Stimulated activated naive CD4-positive, alpha-beta T cell treated with Interleukin-2 at 50 U/mL for 16 hours (primary cell): ENCODE measurements at places on chromosomes 2 and 18.

DNA sequence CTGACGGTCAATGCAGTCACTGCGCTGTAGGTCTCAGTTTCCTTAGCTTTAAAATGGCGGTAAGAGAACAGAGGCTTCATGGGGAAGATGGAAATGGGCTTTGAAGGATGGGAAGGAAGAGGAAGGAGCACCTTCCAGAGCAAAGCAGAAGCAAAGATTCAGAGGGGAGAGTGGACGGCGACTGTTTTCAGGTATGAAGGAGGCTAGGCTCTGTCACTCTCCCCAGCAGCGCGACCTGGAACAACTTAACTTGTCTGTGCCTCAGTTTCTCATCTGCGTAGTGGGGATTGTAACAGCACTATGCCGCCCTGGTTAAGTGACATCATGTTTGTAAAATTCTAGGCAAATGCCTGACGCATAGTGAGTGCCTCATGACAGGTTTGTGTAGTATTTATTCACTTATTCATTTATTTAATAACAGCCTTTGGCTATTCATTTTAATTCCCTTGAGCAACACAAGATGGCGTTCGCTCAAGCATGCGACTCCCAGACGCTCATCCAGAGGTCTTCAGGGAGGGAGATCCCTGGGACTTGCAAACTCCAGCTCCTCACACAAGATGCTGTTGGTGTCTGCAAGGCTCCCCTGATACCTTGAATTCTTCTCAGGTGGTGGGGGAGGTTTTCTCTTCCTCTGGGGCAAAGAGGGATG, 336.3 kb downstream of the DYSF start:
- no peak for DNase-seq

DNA sequence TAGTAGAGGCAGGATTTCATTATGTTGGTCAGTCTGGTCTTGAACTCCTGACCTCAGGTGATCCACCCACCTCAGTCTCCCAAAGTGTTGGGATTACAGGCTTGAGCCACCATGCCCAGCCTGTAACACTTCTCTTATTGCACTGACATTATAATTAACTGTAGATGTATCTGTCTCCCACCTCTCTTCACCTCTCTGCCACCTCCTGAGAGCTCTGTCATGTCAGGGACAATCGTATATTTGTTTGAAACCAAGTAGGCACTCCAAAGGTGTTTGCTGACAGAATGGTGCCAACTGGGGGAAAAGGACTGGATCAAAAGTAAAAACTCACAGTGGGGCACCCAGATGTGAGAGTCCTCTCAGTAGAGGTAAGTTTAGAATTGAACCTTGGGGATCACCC, 17.3 kb upstream of the ME2 start:
- no peak for DNase-seq

DNA sequence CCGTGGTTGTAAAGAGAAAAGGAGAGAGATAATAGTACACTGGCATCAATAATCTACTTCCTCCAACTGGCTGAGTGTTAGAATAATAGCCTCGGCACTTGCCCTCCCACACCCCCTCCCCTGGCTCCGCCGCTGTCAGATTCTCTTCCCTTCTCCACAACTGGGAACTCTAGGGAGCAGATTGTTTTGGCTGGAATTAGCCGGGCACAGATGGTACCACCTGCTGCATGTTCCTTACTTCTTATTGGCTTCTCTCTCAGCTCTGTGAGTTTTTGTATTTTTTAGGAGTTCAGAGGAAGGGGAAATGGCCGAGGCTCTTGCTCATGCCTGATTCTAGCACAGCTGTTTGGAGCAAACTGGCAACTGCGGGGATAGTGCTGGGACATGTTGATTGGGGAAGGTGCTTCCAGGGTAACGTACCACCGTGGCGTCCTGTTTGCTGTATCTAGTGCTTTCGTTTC, 140.0 kb downstream of the ZEB2 start:
- no peak for DNase-seq

- no peak for DNase-seq
These were observed 16.4 kb downstream of the EEF1B2 start for GRCh38 chr2:206176121-206176520.

DNA sequence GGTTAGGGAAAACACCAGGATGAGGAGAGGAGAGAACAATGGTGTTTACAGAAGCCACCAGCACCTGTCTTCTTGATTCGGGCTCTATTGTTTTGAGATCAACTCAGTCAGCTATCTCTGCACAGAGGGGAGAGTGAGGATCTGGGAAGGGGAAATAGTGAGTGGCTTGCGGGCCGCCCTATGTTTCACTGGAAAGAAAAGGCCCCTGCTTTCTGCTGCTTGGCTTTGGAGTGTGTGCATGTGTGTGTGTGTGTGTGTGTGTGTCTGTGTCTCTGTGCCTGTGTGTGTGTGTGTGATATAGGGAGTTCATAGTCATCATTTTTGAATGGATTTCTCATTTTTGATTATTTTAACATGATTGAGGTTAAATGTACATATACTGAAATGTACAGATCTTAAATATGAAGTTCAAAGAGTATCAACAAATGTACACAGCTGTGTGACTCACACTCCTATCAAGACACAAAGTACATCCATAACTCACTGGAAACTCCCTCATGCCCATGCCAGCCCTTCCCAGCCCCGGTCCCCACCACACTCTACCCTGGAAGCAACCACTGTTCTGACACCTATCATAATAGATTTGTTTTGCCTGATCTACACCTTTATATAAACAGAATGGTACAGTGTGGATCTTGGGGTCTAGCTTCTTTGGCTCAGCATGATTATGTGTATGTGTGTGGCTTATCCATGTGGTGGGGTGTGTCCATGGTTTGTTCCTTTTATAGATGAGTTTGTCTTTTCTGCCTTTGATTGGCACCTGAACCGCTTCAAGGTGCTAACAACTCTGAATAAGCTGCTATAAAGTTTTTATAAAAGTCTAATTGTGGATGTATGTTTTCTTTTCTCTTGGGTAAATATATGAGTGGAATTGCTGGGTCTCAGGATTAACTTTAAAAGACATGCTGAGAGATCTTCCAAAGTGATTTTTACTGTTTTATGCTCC, 258.3 kb downstream of the SETBP1 start:
- DNase-seq, result no peak
